Activated gamma-delta T cell treated with anti-CD3 and anti-CD28 coated beads, Interleukin-2, amount 50 U/mL, for 16 hours (primary cell): ENCODE measurements at places on chromosomes 4 and X.

- DNase-seq: no peak
Observed at GRCh38 chr4:47287735-47288134, 175.8 kb downstream of the COMMD8 start.

DNA sequence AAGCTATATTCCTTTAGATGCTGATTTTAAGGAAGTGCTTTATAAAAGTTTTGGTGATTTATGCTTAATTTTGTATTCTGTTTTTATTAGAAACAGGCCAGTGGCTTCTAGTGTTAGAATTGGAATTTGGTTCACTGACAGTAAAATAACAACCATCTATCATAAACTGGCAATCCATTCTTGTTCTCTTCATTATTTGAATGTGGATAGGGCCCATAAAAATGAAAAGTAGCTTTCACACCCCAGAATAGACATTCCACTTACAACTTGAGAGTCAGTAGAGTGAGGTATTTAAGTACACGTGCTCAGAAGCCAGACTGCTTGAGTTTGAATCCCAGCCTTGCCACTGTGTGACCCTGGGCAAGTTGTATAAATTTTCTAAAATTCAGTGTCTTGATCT lies 232.4 kb upstream of the CTSO start:
- no peak for DNase-seq

- no peak for DNase-seq
Observed at GRCh38 chr4:1369479-1370079, 22.6 kb downstream of the UVSSA start.

DNA sequence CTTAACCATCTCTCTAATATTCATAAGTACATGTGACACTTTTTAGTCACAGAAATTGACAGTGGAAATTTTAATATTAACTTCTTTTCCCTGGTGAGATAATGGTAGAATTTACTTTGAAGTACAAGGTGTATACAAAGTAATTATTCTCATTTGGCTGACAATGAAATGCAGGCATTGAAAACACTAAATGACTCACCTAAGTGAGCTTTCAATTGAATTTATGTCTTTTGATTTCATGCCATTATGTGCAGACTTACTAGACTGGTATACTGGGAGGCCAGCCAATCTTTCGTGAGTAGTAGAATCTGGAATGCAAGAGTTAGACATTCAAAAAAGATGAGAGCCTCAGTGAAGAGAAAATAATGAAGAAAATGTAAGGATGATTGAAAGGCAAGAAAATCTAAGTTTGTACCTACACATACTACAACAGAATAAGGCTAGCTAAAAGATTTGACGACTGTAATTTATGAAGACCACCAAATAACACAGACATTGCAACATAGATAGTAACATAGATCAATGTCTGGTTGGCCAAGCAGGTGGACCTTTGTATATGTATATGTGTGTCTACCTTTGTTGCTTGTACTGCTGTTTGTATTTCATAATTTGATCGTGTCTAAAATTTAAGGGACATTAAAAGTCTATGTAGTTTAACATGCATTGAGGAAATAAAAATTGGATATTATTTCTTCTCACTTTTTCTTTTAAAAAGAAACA lies 459.7 kb downstream of the IL15 start:
- DNase-seq: no peak

GRCh38 chr4:141109983-141110382 lies 23.3 kb downstream of the RNF150 start:
- no peak for DNase-seq

DNA sequence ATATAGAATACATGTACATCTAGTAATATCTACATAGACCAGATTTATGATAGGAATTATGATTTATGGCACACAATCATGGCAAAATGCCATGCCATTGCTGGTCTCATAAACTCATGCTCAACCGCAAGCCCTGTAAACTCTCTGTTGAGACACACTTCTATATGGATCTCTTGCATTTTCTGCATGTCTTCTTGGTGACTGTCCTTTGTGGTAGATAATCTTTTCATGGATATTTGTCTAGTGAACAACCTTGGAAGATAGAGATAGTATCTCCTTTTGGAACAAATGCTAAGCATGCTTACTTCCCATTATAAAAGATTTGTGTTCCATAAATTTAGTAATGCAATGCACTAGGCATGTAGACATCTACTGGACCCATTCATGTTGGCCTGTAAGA lies 328.0 kb downstream of the NAF1 start:
- DNase-seq: no peak

DNA sequence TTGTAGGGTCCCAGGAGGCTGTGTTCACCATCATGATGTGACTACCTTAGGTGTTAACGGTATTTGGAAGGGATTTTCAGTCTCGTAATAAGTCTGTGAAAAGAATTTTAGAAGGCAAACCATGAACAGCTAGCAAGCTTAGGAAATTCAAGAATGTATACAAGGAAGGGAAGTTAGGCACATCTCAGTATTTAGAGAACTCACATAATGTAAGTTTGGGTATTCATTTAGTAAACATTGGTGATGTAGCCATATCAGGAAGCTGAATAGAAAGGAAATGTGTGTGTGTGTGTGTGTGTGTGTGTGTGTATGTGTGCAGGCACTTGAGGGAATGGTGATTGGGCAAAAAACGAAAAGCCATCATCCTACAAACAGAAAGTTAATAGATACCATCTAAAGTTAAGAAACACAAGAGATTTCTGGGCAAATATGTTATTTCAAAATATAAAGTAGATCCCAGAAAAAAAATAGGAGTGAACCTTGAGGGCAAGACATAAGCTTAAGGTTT lies 34.7 kb upstream of the PRKX start:
- DNase-seq: no peak

DNA sequence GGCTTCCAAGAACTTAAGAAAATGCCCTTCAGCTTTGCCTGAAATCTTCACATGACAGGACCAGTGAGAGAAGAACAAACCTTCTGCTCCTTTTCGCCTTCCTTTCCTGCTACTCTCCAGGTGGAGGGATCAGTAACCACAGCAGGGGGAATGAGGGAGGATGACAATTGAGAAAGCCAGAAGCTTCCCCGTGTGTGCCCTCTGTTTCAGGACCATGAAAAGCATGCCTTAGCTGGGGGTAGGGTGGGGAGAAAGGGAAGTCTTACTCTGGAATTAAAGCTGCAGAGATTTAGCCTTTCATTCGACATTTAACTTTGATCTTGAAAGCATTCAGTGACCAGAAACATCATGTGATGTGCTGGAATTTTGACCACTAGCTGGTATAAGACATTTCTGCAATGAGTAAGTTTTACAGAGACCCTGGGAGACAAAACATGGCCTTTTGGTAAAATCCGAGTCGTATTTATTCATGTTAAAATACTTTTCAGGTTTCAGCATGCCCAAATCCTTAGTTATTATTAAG lies 10.6 kb upstream of the PUDP start:
- DNase-seq: no peak
